ENCODE measurements at places on chromosomes 11 and 22.

DNA sequence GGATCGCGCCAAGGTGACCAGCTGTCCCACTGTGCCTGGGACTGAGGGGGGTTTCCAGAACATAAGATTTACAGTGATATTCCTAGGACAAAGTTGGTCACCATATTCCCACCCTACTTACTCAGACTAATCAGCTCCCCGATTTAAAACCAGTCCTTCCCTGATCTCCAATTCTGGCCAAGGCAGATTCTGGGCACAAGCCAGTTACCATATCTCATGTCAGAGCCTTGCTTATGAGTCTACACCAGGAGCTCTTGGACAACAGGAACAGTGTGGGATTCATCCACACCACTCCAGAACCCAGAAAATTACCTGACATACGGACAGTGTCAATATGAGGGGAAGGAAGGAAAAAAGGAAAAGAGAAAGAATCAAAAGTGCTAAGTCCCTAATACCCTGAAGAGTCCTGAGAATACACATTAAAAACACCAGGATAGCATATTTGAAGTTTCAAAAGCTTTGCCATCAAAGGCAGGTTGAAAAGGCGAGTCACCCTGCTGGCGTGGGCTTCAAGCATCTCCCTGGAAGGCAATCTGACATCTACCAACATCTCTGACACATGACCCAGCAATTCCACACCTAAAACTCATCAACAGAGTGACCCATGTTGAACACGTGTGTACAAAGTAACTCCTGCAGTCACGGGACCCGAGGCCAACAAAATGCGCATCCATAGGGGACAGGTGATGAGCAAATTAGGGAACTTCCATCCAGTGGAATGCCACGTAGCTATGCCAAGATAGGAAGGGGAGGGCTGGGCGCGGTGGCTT lies 8.0 kb upstream of the IL2RB start:
- H3K27me3 ChIP-seq = no peaks in the 10 kb centered on the region
- H3K36me3 ChIP-seq = no peaks in the 10 kb centered on the region
- H3K27ac ChIP-seq = no peak overlapping the region
- no peak overlapping the region for H3K4me3 ChIP-seq

DNA sequence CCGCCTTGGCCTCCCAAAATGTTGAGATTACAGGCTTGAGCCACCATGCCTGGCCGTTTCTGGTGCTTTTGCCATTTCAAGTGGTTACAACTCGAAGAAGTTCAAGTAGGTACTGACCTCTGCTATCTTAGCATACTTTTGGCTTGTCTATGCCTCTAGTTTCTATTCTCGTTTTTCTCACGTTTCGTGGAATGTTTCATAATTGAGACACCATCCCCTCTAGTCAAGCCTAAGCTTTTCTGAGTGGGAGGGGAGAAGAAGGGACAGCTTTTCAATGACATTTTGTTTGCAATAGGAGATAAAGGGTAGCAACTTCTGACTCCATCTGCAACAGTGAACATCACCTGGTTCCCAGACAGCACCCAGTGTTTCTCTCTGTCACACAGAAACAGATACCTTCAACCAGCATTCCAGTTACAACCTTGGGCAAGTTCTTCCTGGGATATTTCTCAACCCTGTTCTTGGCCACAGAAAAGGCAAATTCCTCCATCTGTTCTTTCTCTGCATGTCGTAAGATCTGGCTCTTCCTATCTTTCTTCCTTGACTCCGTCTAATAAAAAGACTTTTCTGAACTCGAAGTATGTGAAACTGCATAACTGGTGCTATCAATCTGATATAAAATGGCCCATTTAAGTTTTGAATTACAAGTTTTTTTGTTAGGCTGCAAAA lies 25.5 kb downstream of the DDI1 start:
- H3K27ac ChIP-seq = no peak overlapping the region
- H3K4me1 ChIP-seq = no peaks in the 10 kb centered on the region
- H3K27me3 ChIP-seq = no peaks in the 10 kb centered on the region
- no peak overlapping the region for H3K4me3 ChIP-seq
- H3K36me3 ChIP-seq = no peaks in the 10 kb centered on the region

GRCh38 chr11:102286292-102286691 lies 31.0 kb upstream of the BIRC3 start:
- no peaks in the 10 kb centered on the region for H3K27me3 ChIP-seq
- DNase-seq = no peak
- H3K4me1 ChIP-seq = no peaks in the 10 kb centered on the region
- no peak overlapping the region for H3K27ac ChIP-seq

DNA sequence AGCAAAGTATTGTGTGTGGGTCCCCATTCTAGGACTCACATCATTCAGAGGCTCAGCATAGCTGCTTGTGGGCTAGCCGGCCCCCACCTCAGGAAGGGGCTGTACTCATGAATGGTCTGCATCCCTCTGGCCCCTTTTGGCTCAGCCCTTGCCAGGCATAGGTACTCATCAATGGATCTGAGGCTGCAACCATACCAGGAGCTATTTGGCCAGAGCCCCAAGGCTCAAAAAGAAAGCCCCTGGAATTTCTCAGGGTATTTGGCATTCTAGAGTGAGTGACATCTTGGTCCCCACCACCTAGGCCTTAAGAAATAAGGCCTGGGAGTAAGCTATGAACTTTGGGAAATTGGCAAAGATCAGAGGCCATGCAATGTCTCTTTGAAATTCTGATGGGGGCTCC lies 38.3 kb downstream of the PLEKHA7 start:
- H3K4me1 ChIP-seq = peaks cover 35% of the 10 kb centered on the region
- no peak overlapping the region for H3K27ac ChIP-seq
- H3K27me3 ChIP-seq = no peaks in the 10 kb centered on the region
- DNase-seq = no peak
- no peaks in the 10 kb centered on the region for H3K36me3 ChIP-seq

DNA sequence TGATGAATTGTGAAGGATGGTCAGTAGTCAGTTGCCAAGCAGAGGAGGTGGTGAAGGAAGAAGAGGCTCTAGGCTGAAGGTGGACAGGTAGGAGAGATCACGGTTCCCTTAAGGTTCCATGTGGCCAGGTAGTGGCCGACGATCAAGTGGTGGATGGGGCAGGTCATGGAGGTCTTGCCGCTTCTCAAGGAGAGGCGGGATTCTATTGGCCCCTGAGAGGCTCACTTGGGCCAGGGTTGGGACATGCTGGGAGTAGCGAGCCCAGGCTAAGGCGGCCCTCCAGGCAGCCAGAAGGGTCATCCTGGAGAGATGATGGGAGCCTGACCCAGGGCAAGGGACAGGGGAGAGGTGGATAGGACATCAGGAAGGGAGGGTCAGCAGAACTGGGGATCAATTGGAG lies 20.9 kb upstream of the TMPRSS4 start:
- no peaks in the 10 kb centered on the region for H3K36me3 ChIP-seq
- H3K27me3 ChIP-seq = no peaks in the 10 kb centered on the region
- DNase-seq = no peak
- no peak overlapping the region for H3K27ac ChIP-seq
- no peak overlapping the region for H3K4me3 ChIP-seq
